WTC11 (cell line): ENCODE measurements at places on chromosomes 5 and 9.

DNA sequence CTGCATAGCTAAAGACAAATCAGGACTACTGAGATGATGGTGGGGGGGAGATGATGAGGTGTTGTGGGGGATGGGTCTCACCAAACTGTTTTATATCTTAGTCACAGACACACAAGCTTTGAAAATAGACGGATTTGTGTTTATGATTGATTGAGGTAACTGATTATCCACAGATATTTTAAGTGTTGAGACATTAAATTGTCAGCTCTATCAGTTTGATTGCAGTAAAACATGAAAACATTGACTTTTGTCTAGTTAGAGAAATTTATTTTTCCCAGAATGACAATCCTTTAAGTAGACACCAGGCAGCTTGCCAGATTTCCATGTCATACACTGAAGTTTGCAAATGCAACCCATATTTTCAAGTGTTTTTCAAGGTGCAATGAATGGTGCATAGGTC, 149.8 kb downstream of the NR2F1-AS1 start:
- DNase-seq: no peak

DNA sequence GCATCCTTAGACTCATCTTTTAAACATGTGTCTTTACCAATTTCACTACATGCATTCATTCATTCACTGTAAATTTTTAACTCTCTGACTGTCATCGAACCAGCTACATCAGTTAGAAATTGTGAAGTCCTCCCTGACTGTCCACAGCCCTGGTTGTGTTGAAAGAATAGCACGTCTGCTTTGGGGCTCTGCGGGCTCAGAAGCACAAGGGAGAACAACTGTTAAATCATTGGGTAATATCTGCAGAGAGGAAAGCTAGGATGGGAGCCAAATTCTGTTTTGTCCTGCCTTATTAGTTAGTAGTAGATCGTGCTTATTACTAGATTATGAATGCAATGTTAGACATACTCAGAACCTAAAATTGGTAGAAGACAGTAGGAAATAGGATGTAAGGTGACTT, 26.3 kb upstream of the FAM120AOS start:
- DNase-seq: no peak

GRCh38 chr5:82275216-82275664, 2.9 kb downstream of the RPS23 start:
- no peak for DNase-seq

GRCh38 chr9:115146581-115147021, 28.6 kb upstream of the TNC start:
- DNase-seq: no peak

- DNase-seq: no peak
Measured at GRCh38 chr5:107359033-107359915, 311.5 kb downstream of the EFNA5 start.

- peak; percentile 53 for DNase-seq
Measured at GRCh38 chr5:39716532-39717028, 291.8 kb upstream of the DAB2 start.

DNA sequence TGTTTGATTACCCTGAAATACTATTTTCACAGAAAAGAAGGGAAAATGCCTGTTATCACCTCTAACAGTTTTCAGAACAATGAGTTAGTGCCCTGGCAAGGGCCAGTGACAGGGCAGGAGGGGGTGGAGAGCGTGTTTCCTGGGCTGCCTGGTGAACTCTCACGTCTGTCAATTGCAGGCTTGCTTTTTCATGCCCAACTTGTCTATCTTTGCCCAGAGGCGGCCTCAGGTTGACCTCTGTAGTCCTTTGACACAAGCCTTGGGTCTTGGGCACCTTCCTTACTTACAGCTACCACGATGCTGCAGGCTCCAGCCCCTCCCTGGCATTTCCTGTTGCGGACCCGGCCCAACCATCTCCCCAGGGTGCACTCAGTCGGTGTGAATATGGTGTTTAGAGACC, 2.2 kb upstream of the CEL start:
- DNase-seq: no peak

- DNase-seq: no peak
Measured at GRCh38 chr9:134937566-134938345, 20.0 kb upstream of the FCN1 start.

GRCh38 chr5:168683247-168683926, 104.2 kb upstream of the PANK3 start:
- DNase-seq: no peak

DNA sequence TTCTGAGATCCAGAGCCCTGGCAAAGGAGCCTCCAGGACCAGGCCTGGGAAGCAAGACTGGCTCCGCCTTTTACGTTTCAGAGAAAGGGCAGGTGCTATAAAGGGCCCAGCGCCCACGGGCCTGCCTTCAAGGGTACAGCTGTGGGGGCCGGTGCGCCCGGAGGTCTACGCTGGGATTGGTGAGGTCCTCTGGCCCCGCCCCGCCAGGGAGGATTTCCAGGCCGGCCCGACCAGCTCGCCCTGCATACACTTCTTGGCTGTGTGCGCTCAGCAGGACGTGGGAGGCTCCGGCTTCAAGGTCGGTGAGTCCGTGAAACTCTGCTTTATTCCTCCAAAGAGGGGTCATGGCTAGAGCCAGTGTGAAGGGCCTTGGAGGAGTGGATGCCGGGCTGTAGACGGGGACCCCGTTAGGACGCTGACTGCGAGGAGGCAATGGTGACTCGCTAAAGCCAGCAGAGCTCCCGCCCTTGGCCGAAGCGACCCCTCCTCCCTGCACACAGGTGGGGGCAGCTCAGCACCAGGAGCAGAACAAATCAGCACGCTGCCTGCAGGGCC, at the start of gene CKMT2:
TSS of gene CKMT2 (plus strand) at position 243 of the 555 bp plus-strand sequence. CDS start 17,811 bp downstream, outside the sequence.
- peak; percentile 88 for DNase-seq

DNA sequence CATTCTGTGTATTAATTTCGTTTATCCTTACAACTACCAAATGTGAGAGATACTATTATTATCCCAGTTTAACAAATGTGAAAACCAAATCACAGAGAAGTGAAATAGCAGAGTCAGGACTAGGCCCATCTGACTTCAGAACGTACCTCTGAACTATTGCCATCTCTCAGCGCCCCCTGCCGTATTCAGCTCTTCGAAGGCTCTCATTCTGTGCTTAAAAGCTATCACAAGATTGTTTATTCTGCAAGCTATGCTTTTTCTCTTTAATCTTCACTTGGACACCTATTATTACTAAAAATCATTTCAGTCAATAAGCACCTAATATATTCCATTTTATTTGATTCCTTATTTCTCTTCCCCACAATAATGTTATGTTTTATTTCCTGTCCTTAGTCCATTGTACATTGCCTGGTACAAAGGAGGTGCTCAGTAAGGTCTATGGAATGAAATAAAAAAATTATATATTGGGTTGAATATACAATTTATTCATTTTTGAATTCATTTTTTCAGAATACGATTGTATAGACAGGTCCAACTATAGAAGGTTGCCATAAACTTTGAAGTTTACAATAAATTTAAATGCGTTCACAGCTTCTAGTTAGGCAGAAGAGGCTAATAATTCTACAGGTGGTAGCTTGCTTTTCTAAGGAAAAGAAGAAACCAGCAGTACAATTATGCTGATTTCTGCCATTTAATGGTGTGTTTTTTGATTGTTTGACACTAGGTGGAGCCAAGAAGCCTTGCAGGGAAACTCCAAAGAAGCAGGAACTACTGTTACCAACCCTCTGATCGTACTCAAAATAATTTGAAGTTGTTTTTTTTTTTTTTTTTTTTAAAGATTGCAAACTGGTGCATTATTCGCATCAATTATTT, 202.2 kb upstream of the DMRTA1 start:
- DNase-seq: peak; percentile 55

DNA sequence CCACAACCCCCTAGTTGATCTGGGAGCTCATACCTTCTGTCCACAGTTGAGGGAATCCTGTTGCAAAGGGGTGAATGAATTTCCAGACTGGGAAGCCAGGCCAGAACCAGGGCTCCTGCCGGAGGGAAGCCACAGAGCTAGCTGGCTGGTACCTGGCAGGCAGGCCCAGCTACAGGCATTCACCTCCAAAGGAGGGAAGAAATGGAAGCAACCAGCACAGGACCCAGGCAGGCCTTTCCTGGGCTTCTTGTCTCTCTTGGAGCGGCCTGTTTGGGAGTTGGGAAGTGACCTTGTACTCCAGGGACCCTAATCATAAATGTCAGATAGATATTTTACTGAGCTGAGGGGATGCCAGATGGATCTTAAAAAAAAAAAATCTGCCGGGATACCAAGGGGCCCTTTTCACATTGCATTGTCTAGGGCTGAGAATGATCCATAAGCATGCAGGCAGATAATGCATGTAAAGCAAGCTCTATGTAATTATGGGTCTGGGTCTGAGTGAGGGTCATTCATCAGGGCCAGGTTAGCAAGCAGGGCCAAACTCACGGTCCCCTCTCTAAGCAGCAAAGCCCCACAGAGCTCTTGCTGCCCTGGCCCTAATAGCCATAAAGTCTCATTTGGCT, 8.4 kb downstream of the NR2F1 start:
- no peak for DNase-seq

- DNase-seq: no peak
Measured at GRCh38 chr9:98971915-98972223, 28.2 kb downstream of the COL15A1 start.

- DNase-seq: no peak
Measured at GRCh38 chr5:40780858-40781257, 17.3 kb downstream of the PRKAA1 start.

DNA sequence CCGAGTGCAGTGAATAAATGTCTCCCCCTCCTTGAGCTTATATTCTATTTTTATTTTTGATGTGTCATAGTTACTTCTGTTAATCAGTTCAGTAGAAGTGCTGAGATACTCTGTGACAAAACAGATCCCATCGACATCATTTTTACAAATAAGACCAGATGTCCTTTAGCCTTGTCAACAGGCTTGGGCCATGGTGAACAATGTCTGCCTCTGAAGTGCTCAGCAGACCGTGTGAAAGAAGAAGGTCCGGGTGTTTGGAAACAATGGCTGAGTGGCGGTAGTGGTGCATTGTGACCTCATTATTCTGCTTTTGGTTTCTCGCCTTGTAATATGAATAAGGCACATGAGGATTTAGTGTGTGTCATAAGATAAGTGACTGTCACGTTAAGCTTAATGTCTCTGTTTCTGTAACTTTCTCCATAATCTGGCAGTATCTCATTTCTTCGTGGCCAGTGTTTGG, 71.2 kb downstream of the SYK start:
- no peak for DNase-seq

DNA sequence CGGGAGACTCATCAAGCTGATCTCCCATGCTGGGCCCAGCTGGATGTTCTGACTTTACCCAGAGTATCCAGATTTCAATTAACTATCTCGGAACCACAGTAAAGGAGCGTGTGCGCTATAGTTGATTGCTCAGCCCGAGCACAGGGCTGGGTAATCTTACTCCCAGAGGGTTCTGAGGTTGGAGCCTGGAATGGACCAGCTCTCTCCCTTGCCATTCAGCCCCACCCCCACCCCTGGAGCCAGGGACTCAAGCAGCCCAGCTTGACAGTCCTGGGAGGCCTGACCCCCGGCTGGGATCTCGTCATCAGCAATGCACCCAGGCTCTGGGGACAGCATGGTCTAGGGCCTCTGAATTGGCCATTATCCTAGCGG, 23.7 kb upstream of the PTGES start:
- DNase-seq: no peak

DNA sequence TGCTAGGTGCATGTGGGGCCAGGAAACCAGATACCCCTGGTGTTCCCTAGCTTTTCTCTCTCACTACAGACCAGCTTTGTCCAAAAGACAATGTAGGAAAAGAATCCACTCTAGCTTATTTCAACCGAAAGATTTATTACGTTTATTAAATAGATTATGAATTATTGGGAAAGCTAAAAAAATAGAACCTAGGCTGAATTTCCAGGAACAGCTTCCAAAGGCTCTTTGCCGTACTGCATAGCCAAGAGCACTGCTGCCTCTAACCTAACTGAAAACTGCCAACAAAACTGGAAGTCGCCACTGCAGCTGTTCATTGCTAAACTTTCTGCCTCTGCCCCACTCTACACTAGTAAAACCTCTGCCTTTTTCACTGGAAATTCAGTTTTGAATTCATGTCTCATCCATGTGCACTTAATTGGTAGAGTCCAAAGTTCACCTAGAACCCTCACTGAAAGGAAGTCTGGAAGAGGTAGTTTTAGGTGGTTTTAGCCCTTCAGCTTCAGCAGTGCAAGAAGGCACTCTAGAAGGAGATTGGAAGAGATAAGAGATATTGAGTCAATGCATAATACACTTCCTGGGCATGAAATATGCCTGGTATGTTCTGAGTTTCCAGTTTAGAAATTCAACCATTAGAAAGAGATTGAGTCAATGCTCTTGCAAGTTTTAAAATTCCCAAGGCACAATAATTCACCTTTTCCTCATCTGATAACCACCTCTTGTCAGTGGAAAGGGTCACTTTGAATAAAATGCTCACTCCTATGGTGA, 927.9 kb downstream of the MAT2B start:
- no peak for DNase-seq

DNA sequence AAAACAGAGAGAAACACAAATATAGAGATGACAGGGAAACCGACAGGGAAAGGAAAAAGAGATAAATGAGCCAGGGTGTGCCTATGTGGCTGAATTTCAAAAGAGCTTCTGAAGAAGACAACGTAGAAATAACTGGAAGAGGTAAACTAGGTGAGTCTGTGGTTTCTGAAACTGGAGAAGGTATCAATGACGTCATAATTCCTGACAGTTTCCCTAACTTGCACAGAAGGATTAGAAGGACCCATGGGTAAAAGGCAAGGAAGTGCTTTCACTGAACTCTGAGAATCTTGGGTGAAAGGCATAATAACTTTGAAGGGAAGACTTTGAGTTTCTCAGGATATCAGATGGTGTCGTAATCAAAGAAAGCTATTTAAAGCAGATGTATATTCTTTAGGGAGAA, 790.8 kb upstream of the NUDT12 start:
- DNase-seq: no peak

DNA sequence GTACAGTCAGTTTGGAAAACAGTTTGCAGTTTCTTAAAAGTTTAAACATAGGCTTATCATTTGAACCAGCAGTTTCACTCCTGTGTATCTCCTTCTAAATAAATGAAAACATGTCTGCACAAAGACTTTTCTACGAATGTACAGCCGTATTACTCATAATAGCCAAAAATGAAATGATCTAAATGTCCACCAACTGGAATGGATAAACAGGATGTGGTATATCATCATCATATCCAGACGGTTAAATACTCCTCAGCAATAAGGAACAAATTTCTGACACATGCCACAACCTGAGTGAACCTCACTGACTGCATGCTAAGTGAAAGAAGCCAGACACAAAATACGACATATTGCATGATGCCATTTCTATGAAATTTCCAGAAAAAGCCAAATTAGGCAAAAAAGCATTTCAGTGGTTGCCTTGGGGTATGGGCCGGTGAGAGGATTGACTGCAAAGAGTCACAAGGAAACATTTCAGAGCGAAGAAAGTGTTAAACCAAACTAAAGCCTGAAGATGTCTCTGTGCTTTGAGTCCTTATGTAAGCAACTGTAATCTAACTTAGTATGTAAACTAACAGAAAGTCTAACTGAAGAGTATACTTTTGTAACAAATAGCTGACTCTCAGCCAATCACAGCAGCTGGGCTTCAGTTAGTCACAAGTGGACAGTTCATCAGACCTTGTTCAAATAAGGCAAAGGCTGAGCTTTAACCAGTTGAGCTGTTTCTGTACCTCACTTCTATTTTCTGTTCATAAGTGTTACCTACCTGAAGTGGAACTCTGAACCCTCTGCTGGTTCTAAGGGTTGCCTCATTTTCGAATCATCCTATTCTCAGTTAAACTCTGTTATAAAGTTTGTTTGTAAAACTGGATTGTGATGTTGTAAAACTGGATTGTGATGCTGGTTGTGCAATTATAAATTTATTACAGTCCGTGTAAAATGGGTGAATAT, 65.2 kb downstream of the TRIO start:
- no peak for DNase-seq

- DNase-seq: no peak
Measured at GRCh38 chr5:142600611-142601358, 85.1 kb downstream of the FGF1 start.

- DNase-seq: no peak
Measured at GRCh38 chr9:3909966-3910650, 384.3 kb upstream of the RFX3 start.

GRCh38 chr5:176388003-176388443, 375 bp downstream of the NOP16 start:
- DNase-seq: no peak
